ENCODE measurements at places on chromosomes 3 and 15.

- peak; percentile 54 for DNase-seq
Measured at GRCh38 chr3:31288641-31289100, 244.1 kb upstream of the STT3B start.

- no peak for DNase-seq
Measured at GRCh38 chr3:191809326-191809949, 348.5 kb downstream of the PYDC2 start.

GRCh38 chr15:42066764-42067415, 27.5 kb downstream of the PLA2G4D start:
- DNase-seq: no peak

DNA sequence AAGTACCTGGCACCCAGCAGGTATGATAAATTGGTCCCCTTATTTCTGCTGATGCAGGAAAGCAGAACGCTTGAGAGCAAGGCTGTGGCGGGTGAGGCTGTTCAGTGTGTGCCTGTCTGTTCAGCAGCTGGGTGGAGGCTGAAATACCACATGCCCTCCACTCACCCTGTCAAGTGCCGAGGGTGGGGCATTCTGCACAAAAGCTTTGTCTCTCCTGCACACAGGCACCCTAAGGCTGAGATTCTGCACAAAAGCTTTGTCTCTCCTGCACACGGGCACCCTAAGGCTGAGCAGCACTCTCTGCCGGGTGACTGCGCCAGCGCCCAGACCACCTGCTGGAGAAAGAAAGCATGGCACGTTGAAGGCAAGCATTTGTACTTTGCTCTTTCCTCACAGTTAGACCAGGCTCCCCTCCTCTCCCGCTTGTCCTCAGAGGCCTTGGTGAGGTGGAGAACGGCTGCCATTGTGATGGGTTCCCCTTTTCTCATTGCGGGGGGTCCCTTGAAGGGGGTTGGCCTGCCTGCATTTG, 97.5 kb downstream of the BDH1 start:
- DNase-seq: peak; percentile 25

DNA sequence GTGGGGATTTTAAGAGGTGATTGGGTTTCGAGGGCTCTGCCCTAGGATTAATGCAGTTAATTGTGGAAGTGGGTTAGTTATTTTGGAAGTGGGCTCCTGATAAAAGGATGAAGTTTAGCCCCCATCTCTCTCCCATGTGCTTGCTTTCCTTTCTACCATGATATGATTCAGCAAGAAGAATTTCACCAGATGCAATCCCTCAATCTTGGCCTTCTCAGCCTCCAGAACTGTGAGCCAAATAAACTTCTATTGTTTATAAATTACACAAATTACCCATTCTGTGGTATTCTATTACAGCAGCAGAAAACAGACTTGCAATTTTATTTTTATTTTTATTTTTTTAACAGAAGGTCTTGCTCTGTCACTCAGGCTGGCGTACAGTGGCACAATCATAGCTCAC, 27.3 kb upstream of the UBE2E1 start:
- DNase-seq: peak; percentile 74

DNA sequence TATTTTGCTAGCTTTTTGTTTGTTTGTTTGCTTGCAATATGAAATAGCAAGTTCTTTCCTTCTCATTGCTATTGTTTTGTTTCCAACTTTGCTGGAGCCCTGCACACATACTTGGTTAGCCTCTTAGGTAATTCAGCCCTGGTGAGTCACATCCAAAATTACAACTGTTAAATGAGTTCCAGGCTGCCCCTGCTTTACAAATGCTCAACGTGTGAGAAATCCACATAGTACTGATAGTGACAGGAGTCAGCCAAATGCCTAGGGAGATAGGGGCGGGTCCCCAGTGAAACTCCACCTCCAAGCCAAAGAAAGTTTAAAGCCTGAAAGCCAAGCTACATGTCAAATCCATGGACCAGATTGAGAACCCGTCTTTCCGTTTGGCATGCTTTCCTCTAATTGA, 81.3 kb upstream of the RNF7 start:
- DNase-seq: peak; percentile 75

GRCh38 chr3:32405155-32405554, 13.5 kb downstream of the CMTM7 start:
- DNase-seq: peak; percentile 56

DNA sequence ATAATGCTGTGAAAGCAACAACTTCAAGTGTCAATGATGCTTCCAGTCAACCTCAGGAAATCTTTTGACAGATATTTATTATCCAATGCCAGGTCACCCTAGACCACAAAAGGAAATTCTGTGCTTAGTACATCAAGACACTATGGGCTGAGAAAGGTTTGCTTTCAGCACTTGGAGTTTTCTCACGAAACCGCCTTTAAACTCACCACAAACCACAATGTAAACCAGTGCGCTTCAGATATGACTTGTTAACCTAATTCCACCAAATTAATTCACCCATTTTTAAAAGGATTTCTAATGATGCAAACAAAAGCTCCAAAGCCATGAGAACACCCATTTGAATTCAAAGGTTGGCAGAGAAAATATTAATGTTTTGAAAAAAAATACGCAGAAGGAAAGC, 292.9 kb upstream of the NR2F2 start:
- DNase-seq: no peak

DNA sequence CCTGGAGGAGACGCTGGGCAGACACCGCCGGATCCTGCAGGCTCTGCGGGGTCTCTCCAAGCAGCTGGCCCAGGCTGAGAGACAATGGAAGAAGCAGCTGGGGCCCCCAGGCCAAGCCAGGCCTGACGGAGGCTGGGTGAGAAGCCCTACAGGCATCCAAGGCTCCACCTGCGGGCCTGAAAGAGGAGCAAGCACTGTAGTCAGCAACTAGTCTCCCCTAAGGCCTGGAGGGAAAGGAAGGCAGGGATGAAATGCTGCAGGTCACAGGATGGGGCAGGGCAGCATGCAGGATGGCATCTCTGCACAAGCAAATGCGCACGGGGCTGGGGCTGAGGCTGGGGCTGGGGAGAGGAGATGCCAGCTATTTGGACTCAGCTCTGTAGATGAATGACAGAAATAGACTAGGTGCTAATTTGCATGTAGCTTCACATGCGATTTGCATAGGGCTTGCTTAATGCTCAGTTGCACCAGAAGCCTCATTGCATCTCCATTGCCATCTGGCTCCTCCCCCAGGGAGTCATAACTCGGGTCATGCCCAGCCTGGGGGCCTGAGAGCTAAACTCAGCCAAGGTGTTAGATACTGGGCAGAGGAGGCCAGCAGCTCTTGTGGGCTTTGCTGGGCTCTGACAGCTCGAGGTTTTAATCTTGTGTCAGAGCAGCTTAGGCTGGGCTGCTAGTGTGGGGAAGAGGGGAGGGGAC, 5.2 kb upstream of the CPLX3 start:
- no peak for DNase-seq

DNA sequence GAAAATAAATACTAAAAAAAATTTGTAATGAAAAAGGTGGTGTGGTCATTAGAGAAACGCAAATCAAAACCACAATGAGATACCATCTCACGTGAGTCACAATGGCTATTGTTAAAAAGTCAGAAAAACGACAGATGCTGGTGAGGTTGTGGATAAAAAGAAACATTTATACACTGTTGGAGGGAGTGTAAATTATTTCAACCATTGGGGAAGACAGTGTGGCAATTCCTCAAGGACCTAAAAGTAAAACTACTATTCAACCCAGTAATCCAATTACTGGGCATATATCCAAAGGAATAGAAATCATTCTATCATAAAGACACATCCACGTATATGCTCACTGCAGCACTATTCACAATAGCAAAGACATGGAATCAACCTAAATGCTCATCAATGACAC, 120.3 kb downstream of the MYO9A start:
- DNase-seq: peak; percentile 49

DNA sequence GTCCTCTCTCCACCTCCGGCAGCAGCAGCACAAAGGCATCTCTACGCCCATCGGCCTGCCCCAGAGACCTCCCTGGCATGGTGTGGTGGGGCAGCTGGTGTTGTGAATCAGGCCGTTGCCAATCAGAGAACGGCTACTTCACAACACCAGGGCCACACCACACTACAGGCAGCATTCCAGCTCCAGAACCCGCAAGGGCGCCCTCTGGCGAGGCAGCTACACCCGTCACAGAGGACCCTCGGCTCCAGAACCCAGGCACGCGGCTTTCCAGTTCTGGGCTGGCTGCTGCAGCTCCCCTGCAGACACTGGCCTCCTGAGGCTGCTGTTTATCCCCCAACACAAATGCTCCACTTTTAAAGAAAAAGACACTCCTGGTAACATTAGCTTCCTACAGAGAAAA, 127.5 kb upstream of the TOPAZ1 start:
- DNase-seq: peak; percentile 22

GRCh38 chr3:179670311-179670710, 17.5 kb downstream of the USP13 start:
- no peak for DNase-seq

DNA sequence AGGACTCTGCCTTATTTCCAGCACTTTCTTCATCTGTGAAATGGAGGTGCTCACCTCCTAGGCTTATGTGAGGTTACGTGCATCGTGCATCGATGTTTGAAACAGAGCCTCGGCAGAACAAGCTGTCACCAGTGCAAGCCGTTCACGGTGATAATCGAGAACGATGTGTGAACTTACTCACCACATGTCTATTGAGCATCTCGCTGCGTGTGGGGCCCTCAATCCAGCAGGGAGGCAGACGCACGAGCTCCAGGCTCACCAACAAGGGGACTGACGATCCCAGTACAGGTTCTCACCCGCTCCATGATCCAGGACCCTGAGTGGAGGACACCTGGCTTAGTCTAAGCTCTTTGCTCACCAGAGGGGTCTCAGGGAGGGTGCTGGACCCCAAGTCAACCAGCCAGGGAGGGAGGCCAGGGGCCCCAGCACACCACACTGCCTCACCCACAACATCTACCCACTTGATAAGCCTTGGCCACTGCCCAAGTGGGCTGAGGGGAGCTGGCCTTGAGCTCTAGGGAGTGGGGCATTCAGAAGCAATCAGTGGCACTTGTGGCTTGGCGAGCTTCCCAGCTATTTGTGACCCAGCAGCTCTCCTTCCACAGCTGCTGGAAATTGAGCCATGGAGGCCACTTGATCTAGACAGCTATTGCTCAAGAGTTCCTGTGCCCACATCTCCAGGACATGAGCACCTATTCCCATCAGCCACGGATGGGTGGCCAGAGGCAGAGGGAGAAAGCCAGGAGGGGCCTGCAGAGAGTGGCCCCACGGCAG, 34.4 kb upstream of the SLC6A1 start:
- DNase-seq: peak; percentile 16

- peak; percentile 37 for DNase-seq
Measured at GRCh38 chr3:10142707-10143560, 1.4 kb downstream of the VHL start.

- no peak for DNase-seq
Measured at GRCh38 chr15:51349156-51349844, 7.8 kb downstream of the GLDN start.

- no peak for DNase-seq
Measured at GRCh38 chr3:181300033-181300432, 310.5 kb upstream of the DNAJC19 start.

GRCh38 chr3:40851836-40852235, 327.1 kb downstream of the ZNF621 start:
- no peak for DNase-seq

DNA sequence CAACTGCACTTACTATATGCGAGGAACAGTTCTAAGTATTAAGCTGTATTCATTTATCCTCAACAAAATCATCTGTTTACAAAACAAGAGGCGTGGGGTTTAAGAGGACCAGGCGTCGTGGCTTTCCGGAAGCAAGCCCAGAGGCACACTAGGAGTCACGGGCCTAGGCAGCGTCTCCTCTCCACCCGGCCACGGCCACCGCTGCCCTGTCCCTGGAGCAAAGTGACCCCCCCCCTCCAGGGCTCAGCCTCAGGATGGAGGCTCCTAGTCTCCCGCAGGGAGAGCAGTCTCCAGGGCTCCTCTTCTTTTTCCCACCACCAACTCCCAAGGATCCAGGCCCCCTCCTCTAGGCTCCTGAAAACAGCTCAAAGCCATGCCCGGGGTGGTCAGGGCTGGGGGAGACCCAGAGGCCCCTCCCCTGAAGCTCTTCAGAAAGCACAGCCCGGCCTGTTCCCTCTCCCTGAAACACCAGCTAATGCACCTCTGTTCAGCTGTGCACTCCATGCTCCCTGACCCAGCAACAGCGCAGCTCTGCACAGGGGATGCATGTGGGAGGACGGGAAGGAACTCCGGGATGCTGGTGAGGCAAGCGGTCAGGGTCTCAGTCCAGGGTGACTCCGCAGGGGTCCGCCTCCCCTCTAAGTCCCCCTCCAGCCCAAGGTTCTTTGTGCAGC, 16.8 kb downstream of the TNK2 start:
- no peak for DNase-seq

DNA sequence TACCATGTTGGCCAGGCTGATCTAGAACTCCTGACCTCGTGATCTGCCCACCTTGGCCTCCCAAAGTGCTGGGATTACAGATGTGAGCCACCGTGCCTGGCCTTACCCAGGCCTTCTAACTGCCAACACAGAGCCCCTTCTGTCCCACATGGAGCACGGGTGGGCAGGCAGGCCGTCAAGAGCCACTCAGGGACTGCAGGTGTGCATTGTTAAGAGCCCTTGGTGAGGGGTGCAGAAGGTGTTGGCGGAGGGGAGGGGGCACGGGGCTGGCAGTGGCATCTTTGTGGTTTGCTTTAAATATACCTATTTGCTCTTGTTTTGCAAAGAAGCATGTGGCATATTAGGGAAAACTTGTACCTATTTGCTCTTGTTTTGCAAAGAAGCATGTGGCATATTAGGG, 37.3 kb downstream of the SMAD6 start:
- DNase-seq: no peak

DNA sequence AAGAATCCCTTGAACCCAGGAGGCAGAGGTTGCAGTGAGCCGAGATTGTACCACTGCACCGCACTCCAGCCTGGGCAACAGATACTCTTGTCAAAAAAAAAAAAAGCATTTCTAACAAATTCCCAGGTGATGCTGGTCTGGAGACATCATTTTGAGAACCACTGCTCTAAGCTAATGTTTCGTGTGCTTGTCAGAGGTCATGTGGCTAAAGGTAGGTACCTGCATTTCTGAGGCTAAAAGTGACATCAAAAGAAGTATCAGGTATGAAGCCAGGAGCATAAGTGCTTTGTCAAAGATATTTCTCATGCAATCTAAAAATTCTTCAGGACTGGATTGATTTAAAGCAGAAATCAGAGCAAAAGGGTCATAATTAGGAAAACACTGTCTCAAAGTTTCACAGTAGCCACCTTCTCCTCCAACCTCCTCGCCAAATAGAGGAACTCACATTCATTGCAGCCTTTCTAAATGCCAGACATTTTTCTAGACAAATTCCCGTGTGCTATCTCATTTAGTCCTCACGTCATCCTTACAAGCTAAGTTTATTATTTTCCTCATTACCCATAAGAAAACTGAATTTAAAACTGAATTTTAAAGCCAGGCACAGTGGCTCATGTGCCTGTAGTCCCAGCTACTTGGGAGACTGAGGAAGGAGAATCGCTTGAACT, 25.7 kb upstream of the GSK3B start:
- DNase-seq: no peak

GRCh38 chr15:79209116-79209515, 73.4 kb upstream of the ANKRD34C start:
- no peak for DNase-seq

DNA sequence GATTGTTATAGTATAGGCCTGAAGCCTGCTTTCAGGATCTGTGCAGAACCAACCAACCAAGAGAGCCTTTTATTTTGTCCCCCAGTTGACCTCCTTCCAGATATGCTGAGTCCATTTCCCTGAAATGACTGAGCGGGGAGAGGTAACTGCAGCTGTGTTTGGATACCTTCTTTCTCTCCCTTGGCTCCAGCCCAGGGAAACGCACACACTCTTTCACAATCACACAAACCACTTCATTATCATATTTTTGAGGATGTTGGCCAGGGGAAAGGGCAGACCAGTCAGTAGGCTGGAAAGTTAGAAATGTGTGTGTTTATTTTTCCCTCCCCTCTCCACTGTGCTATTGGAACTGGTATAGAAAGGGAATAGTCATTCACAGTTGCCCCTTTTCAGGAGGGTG, 417.7 kb upstream of the TBL1XR1 start:
- DNase-seq: peak; percentile 98

Data from fibroblast of pulmonary artery (primary cell).